ENCODE measurements at places on chromosomes 6 and 20.
A peak's percentile ranks its signal among the peaks of the same experiment; 100 is the strongest.

- DNase-seq: no peak
Measured at GRCh38 chr6:70849348-70850069, 107.4 kb downstream of the B3GAT2 start.

- DNase-seq: peak; percentile 20
Measured at GRCh38 chr6:118618676-118619377, 32.6 kb downstream of the CEP85L start.

- no peak for DNase-seq
Measured at GRCh38 chr20:3084283-3084985, at the start of gene AVP. Gene AVP, minus strand, starts transcription at chr20:3084724. Its CDS starts 50 bp downstream, at chr20:3084674.

DNA sequence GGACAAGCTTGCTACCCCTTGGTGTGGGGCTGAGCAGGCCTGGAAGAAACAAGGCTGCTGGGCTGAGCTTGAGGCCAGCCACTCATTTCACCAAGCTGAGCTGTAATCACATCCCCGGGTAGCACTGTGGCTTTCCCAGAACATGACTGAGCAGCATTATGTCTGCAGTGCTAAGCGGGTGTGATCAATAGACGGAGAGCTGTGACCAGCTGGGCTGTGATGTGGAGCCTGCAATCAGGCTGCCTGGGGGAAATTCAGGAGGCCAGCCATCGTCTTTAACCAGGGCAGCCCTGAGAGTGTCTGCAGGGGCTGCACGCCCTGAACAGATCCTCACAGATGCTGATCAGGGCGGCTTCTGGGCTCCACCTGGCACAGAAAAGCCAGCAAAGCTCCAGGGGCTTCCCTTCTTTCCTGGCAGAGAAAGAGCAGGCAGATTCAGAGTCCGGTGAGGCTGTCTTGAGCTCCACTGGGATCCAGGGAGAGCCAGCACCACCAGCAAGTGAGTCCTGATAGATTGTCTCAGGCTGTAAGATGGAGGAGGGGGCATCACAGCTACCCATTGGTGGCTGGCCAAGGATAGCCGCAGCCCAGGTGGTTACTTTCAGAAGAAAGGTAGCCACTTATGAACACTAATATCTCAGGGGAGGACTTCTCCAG lies 165.9 kb downstream of the NRN1 start:
- no peak for DNase-seq

GRCh38 chr6:25899580-25900408 lies 25.8 kb upstream of the SLC17A3 start:
- no peak for DNase-seq

DNA sequence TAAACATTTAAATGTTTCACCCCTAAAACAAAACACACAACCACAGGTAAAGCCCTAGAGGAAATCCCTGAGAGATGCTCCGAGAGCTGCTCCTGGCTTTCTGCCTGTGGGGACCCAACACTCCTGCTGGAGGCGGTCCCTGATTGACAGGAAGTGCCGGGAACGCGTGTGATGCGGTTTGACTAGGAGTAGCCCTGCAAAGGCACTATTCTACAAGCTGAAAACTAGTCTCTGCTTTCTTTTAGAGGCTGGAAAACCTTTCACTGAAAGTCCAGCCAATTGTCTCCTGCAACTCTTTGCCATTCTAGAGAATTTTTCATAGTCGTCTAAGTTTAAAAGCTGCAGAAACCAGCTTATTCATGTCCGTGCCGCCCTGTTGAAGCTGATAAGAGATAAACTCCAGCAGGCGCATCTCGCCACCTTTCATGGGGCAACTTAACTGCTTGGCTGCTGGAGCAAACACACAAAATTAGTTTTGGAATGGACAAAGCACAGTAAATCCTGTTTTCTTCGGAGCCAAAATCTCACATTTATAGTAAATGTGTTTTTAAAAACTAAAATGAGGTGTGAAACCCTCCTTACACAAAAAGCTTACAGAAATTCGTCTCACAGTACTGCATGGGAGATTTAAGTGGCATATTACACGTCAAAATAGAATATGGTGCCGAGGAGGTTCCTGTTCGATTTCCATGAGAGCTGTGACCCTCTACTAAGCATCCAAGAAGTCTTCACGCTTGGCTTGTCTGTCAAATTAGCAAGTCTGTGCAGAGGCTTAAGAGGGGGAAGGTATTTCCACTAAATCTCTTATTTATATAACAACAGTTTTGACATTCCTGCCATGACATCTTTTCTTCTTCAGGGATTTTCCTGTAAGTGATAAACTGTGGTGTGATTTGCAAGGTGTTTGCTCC lies 46.9 kb downstream of the DACT2 start:
- no peak for DNase-seq

GRCh38 chr6:16524380-16524707 lies 236.9 kb downstream of the ATXN1 start:
- DNase-seq: no peak

DNA sequence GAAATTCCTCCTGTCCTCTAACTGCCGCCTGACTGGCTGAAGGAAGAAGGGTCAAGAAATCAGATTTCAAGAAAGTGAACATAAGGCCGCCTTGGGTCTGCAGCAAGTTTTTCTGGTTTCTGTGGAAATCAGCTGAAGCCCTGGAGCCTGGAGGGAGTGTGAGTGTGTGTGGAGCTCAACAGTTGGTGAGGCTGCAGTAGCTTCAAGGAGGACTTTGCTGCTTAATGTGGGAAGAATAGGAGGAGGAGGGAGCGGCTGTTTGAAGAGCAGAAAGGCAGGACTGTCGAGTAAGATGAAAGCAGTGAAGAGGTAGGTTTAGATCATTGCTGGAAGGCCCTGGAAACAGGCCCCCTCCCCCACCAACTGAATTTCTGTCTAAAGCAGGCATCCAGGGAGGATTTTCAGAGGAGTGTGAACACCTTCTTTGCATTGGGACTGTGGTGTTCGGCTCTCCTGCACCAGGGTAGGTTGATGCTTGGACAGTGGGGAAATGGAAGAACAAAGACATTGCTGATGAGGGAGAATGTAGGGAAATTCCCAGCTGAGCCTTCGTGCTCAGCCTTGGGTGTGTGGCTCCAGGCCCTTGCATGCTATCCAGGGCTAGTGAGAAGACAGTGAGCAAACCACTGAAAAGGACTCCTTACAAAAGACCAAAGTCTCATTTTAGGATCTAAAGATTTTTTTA lies 79.5 kb upstream of the VSTM2L start:
- DNase-seq: no peak

- no peak for DNase-seq
Measured at GRCh38 chr6:45001663-45002062, 326.5 kb upstream of the RUNX2 start.

DNA sequence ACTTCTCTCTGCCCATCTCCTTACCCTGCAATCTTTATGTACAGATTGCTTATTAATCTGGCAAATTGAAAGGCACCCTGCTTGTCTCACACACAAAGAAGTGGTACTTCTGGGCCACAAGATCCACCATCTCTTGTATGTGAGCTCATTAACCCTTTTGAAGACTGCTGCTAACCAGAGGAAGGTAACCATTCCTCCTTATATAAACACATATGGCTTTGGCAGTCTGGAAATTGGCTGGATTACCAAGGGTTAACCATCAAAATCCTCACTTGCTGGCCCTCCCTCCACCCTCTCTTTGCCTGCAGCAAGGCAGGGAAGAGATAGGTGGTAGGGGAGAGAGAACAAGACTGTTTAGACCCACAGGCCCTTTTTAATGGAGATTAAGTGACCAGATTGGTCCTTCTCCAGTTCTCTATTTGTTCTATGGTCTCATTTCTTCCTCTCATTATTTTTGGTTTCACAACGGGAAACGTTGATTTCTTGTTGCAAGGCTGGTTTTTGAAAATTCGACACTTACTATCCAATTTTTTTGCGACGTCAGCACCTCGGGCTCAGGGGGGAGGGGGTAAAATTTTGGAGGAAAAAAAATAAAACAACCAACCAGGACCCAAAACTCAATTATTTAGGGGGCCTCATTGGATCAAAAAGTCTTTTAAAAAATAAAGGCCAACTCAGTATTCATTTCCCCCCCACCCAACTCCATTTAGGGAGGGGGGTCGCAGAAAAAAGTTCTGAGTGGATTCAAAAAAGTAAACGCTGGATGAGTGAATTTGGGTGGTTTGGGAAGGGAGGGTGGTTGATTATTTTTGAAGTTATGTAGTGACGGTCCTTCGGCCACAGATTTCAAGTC lies 859 bp downstream of the PPP1R10 start:
- DNase-seq: no peak

GRCh38 chr6:163412341-163412740 lies 2.2 kb upstream of the QKI start:
- no peak for DNase-seq

GRCh38 chr6:2772840-2773239 lies 7.6 kb downstream of the WRNIP1 start:
- no peak for DNase-seq

- no peak for DNase-seq
Measured at GRCh38 chr6:75613056-75613501, 11.4 kb downstream of the SENP6 start.

DNA sequence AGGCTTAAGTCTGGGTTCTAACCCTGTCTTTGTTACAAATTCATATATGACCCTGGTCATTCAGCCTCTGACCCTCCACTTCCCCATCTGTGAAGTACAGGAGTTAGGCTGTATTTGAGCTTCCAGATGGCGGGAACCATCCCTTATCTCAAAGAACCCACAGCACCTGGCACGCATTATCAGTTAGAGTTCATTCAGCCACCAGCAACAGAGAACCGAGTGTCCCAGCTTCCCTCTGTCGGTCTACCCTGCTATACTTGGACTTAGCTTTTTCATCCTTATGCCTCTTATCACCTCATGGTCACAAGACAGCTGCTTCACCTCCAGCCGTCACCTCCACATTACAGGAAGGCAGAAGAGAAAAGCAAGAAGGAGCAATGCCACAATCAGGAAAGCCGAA lies 147.8 kb downstream of the EYA2 start:
- no peak for DNase-seq

- DNase-seq: no peak
Measured at GRCh38 chr20:21136015-21136732, 10.3 kb downstream of the KIZ start.

DNA sequence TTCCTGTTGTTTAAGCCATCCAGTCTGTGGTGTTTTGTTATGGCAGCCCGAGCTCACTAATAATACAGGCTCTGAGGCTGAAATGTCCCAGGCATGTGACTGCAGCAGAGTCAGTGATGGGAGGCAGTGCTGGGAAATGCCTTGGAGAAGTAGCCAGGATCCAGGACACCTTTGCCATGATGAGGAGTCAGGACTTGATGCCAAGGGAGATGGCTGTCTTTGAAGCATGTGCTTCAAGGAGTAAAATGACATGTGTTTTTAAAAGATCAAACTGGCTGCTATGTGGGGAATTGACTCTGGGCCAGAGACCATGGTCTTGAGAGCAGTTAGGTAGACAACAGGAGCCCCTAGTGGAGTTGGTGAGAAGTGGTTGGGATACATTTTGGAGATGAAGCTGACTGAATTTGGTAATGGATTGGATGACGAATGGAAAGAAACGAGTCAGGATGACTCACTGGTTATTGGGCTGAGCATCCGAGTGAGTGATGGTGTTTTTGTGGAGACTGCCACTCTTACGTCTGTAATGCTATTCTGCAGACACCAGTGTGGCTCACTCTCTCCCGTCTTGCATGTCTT lies 322.2 kb downstream of the PLCB1 start:
- DNase-seq: no peak

- no peak for DNase-seq
Measured at GRCh38 chr6:158780246-158780884, 38.8 kb downstream of the EZR start.

DNA sequence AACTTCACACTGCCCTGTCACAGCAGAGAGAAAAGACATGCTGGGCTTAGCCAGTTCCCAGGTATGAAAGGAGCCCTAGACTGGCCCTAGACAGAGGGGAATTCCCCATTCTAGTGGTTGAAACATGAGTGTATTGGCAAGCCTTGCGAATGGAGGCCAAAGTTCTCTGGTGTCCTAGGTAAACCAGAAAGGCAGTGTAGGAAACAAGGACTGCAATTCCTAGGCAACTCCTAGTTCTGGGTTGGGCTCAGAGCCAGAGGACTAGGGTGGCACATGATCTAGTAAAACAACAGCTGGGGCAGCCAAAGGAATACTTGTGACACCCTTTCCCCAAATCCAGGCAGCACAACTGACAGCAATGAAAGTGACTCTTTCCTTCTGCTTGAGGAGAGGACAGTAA lies 265.0 kb upstream of the EPHA7 start:
- no peak for DNase-seq
